ENCODE measurements at places on chromosomes 13 and 19. TPM values are rescaled to one million over a fixed set of nuclear protein-coding genes. Genes with fewer than 3 reads are reported as not detected.
A peak's percentile ranks its signal among the peaks of the same experiment; 100 is the strongest.

ELF1 gene
- 97.9 TPM for total RNA-seq

GRCh38 chr13:95588721-95589120, 36.2 kb downstream of the CLDN10 start:
- no peak for DNase-seq

GRCh38 chr19:44903602-44904425, 1.8 kb upstream of the APOE start:
- peak; percentile 76 for DNase-seq

DNA sequence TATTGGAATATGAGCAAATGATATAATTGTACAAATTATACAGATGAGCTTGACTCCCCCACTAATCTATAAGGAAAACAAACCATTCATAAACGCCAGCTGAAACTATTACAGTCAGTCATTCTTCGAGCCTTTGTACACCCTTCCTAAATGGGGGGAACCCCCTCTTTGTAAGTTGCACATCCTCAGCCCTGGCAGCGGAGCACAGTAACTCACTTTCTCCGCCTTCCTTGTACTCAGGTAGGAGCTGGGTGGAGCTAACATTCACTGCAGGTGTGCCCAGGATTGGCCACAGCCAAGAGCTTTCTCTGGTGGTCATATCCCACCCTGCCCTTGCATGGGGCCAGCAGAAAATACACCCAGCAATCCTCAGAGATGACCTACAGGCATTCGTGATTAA, 28.6 kb downstream of the PIN1 start:
- peak; percentile 21 for DNase-seq

GRCh38 chr19:2524840-2525723, 49.2 kb downstream of the GADD45B start:
- DNase-seq, result no peak

- no peak for DNase-seq
Measured at GRCh38 chr19:55579766-55580621, 654 bp downstream of the ZNF579 start.

ITGBL1 gene
- total RNA-seq, result not detected

DNA sequence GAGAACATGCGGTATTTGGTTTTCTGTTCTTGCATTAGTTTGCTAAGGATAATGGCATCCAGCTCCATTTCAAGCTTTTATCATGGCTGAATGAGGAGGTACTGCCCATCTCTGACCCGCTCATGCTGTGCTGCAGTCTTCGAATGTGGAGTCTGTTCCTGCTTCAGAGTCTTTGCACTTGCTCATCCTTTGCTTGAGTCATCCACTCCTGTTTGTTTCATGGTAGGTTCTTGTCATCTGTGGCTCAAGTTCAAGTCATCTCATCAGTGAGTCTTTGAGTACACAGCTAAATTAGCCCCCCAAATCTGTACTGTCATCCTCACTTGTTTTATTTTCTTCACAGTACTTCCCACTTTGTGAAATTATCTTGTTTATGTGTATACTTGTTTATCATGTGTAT, 5.4 kb downstream of the UCHL3 start:
- DNase-seq, result no peak

NCAN gene
- not detected for total RNA-seq

DNA sequence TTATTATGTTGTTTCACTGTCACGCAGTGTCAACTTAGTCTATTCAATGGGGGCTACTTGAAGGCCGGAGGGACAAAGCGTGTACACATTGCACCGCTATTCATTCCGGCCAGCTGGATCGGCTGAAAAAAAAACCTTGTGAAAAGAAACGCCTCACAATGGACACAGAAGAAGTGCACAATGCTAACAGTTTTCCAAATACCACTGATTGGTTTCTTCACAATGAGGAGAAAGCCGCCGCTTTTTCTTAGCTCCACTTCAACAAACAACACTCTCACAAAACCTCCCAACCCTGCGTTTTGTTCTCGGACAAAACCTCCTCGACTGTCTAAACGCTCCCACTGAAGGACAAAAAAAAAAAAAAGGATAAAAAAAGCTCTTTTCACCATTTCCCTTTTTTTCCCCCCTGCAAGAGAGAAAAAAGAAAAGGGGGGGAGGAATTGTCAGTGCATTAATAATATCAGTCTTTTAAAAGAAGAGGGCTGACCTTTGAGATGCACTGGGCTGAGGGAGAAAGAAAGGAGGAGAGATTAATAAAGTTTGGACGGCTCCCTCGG, 5.4 kb downstream of the SOX21 start:
- DNase-seq, result no peak

GRCh38 chr19:2887391-2887914, 13.3 kb upstream of the ZNF57 start:
- DNase-seq, result no peak

FGF21 gene
- not detected for total RNA-seq

DNA sequence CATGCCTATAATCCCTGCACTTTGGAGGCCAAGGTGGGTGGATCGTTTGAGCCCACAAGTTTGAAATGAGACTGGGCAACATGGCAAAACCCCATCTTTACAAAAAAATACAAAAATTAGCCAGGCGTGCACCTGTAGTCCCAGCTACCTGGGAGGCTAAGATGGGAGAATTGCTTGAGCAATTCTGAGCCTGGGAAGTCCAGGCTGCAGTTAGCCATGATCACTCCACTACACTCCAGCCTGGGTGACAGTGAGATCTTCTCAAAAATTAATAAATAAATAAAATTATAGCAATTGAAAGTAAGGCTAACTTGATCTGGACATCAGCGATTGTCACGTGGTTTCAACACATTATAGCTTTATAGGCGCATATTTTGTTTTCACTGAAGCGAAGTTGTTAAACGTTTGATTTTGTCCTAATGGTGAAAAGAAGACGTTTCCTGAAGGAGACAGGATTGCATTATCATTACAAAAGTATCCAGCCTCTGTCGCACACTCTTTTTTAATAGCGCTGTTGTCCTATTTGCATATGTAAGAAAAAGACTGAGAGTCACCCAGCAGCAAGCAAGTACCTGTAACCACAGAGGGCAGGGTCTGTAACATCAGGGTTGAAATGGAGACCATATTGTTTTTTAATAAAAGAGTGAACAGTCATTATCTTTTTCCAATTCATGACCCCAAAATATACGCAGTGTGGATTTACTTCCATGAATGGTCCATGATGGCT, 335.7 kb downstream of the DCT start:
- DNase-seq, result no peak

Measured in activated naive CD8-positive, alpha-beta T cell treated with anti-CD3 and anti-CD28 coated beads for 36 hours (primary cell).